ENCODE measurements at places on chromosomes 6 and 20.

DNA sequence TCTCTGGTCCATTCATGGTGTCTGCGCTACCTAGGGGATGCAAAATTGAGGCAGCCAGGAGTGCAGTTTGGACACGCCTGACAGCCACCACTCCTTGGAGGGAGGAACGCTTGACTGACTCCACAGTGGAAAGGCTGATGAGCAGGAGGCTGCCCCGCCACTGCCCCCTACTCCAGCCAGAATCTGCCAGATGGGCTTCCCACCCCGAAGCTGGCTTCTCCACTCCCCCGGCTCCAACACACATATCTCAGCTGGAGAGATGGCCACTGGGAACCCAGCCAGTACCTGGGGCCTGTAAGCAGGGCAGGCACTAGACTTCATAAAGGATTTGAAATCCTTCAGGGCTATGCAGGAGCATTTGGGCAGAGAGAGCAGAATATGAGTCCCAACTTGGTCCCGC, 51.4 kb upstream of the BLCAP start:
- DNase-seq: no peak

GRCh38 chr20:48236000-48236970, 451.0 kb upstream of the SULF2 start:
- no peak for DNase-seq

DNA sequence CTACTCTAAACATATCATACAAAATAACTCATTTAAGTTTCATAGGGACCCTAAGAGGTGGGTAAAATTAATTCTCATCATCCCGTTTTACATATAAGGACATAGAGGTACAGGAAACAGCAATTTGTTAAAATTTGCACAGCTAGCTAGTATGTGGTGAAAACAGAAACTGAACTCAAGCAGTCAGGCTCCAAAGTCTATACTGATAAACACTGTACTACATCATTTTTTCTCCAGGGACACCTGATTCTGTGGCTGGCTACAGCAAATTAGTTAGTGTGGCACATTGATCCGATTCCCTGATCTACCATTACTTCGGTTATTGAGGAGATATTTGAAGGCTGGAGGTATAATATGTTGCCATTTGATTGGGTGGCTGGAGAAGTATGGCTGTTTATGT, 36.2 kb upstream of the E2F3 start:
- no peak for DNase-seq

- no peak for DNase-seq
These were observed 302.2 kb upstream of the GJE1 start for GRCh38 chr6:141830530-141830929.

- no peak for DNase-seq
These were observed 3.6 kb upstream of the HS3ST5 start for GRCh38 chr6:114346451-114346850.

- DNase-seq: no peak
These were observed 195.2 kb upstream of the SLC24A3 start for GRCh38 chr20:19017104-19017690.

GRCh38 chr20:2528671-2529271, 7.6 kb upstream of the TMC2 start:
- DNase-seq: no peak

GRCh38 chr6:153858529-153858928, 180.5 kb upstream of the OPRM1 start:
- DNase-seq: no peak

GRCh38 chr20:11080781-11081377, 407.1 kb upstream of the JAG1 start:
- DNase-seq: no peak

GRCh38 chr6:32140420-32141046, 10.4 kb upstream of the FKBPL start:
- DNase-seq: no peak

DNA sequence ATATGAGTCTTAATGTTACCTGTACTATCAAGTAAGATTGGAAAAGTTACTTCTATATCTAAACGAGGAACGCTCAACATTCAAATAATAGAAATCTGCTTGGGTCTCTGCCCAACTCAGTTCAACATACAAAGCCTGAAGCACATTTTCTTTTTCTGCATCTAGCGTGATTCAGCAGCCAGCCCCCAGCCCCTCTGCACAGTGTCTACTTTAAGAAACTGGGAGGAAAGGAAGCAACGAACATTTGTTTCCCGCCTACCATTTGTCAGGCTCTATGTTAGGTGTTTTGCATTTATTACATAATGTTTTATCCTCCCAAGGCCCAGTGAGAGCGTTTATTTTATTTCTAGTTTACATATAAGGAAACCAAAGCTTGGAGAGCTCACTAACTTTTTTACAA, 17.3 kb downstream of the PHACTR1 start:
- no peak for DNase-seq

- no peak for DNase-seq
These were observed 7.1 kb upstream of the LOC128125822 start for GRCh38 chr6:63565058-63565726.

DNA sequence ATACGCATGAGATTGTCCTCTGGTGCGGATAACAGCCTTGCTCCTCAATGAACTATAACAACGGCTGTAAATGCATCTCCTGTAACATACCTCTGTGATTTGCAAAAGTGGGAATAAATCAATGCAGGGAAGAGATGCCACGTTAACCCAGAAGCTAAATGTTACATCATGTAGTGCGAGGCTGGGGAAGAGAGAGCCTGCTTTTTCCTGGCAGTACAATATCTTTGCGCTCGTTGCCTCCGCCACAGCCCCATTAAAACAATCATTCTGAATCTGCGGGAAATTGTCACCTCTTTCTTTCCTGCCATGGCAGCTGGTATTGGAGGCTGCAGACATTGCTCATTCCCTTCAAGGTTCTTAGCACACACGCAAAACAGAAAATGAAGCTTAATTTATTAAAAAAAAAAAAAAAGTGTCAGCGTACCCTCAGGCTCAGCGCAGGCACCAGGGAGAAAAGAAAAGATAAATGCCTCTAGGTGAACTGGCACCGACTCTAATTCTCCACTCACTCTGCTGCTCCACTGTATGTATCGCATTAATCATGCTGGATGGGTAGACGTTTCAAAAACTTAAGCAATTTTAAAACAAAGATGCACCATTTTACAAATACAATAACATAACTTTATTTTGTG, 70.2 kb upstream of the TFB1M start:
- no peak for DNase-seq

GRCh38 chr6:107059606-107060005, 31.6 kb downstream of the MTRES1 start:
- no peak for DNase-seq

GRCh38 chr6:115945306-115945705, 115.4 kb downstream of the FRK start:
- DNase-seq: no peak

DNA sequence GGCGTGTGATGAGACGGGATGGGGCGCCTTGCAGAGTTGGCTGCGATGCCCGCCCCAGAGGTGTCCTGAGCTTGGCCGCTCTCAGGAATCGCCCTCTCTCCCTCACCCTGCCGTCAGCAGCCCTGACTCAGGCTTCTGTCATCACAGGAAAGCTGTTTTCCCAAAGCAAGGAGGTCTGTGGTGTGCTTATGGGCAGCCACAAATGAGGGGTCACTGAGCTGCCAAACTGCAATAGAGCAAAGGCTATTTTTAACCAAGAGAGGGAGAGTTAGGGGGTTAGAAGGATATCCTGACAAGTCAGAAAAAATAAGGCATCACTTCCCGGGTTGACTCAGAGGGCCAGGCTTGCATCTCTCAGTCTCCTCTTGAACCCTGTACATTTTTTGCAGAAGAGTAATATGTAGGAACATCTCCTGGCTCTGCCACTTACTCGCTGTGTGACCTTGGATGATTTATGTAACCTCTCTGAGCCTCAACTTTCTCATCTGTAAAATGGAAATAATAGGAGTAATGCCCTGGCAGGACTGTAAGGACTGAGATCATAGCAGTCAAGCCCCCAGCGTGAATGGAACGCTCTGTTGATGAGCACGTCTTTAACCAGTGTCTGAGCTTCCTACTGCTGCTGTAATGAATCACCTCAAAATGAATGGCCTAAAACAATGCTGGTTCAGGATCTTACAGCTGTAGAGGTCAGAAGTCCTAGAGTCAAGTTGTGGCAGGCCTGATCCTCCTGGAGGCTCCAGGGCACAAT, 181.9 kb downstream of the NFATC2 start:
- DNase-seq: no peak

DNA sequence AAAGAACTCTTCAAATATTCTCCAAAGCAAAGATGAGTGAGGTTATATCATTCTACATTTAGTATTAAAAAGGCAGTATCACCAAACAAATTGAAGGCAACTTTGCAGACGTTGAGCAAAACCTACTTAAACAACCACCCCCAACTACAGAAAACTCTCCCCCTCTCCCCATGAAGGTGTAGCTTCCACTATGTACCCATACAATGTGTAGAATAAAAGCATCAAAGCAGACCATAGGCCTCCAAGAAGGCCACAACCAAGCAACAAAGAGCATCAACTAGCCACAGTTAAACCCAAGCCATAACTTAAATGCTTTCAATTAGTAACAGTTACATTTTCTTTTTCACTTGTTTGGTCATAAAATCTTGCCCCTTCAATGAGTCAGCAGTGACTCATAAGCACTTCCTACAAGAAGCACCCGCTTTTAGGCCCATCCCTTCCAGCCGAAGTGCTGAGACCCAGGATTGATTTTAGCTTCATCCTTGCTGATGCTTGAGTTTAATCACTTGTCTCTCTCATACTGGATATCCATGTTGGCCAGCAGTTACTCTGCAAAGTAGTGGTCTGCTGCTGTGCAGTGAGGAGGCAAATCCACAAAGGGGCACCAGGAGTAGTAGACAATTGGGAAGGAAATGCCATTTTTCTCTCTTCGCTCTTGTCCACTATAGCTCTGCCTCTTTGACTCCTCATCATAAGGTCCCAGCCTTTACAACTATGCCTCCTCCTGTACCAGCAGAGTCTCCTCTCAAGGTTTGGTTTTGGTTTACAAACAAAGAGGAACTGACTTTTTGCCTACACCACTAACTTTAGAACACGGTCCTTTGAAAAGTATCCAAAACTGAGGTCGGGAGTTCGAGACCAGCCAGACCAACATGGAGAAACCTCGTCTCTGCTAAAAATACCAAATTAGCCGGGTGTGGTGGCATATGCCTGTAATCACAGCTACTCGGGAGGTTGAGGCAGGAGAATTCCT, 8.4 kb upstream of the NUP153 start:
- DNase-seq: no peak

GRCh38 chr6:157382821-157383220, 1.8 kb downstream of the ZDHHC14 start:
- no peak for DNase-seq

GRCh38 chr6:37454420-37455140, 21.6 kb downstream of the CMTR1 start:
- no peak for DNase-seq

- DNase-seq: no peak
These were observed 27.5 kb downstream of the TGM2 start for GRCh38 chr20:38137441-38138037.

- no peak for DNase-seq
These were observed 246.2 kb downstream of the PACRG start for GRCh38 chr6:162973980-162974379.

DNA sequence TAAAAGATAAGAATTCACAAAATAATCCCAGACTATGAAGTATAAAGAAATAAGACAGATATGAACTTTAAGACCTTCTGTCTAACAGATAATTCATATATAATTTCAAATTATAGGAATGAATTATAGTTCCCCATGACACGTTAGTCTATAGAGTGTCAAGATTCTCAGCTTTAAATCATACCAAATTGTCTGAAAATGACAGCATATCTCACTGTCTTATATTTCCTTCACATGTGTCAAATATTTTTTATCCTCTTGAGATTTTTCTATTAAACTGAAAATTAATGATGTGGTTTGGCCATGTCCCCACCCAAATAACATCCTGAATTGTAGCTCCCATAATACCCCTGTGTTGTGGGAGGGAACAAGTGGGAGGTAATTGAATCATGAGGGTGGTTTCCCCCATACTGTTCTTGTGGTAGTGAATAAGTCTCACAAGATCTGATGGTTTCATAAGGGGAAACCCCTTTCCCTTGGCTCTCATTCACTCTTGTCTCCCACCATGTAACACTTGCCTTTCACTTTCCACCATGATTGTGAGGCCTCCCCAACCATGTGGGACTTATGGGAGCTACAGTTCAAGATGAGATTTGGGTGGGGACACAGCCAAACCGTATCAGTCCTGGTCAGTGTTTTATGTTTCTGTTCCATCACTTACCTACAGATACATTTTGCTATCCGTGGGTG, 825.3 kb upstream of the GJE1 start:
- no peak for DNase-seq

DNA sequence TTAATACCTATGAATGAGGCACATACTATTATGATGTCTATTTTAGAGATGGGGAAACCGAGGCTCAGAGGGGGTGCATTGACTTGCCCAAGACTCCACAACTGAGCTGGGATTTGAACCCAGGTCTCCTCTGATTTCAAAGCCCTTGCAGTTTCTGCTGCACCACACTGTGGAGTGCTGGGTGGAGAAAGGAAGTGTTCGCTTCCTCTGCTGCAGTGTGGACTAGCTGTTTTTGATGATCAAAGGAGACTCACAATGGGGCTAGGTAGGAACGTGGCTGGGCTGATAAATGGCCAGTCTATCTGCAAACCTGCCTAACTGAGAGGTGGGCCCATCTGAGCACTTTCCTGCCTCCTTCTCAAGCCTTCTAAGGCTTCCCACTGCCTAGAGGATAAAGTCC, 87.2 kb downstream of the CD40 start:
- no peak for DNase-seq

GRCh38 chr20:36859700-36860330, 16.1 kb upstream of the TLDC2 start:
- no peak for DNase-seq

- no peak for DNase-seq
These were observed 238.9 kb downstream of the ERMARD start for GRCh38 chr6:169990095-169991030.

DNA sequence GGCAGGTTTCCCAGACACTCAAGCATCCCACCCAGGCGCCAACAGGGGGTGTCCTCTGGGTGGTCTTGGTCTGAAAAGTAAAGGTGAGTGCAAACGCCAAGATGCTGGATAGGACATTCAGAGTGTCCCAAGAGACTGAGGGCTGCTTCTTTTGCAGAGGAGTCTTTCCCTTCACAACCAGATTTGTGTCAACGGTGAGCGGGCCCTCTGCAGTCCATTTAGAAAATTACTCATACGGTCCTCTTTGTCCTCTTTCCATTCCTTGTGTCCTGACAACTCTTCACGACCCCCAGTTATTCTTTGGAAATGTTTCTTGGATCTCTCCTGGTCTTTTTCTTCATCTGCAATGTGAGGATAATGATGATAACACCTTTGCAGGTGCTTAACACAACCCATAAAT, 257.8 kb downstream of the CDC5L start:
- no peak for DNase-seq

- DNase-seq: no peak
These were observed 3.7 kb upstream of the OLIG3 start for GRCh38 chr6:137497721-137498463.

- DNase-seq: no peak
These were observed 130.9 kb downstream of the RFPL4B start for GRCh38 chr6:112478036-112478435.
